ENCODE measurements at places on chromosomes 11 and 22.

DNA sequence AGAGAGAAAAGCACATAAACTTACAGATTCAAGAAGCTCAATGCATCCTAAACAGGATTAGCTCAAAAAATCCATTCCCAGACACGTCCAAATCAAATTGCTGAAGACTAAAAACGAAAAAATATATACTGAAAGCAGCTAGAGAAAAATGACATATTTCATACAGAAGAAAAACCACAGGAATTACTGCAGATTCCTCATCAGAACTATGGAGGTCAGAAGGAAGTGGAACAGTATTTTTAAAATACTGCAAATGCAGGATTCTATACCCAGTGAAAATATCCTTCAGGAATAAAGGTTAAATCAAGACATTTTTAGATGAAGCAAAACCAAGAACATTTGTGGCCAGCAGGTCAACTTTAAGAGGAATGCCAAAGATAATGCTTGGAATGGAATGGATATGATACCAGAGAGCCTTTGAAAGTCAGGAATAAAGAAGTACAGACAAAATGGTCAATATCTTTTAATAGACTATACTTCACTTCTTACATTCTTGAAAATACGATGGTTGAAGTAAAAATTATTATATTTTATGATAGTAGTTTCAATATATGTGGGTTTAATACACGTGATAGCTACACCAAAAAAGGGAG, 352.9 kb downstream of the CTTN start:
- no peak for DNase-seq

GRCh38 chr11:118524757-118525470, 2.4 kb upstream of the TTC36 start:
- DNase-seq, result no peak

- no peak for DNase-seq
Observed at GRCh38 chr11:83235825-83236224, 42.3 kb downstream of the ANKRD42 start.

DNA sequence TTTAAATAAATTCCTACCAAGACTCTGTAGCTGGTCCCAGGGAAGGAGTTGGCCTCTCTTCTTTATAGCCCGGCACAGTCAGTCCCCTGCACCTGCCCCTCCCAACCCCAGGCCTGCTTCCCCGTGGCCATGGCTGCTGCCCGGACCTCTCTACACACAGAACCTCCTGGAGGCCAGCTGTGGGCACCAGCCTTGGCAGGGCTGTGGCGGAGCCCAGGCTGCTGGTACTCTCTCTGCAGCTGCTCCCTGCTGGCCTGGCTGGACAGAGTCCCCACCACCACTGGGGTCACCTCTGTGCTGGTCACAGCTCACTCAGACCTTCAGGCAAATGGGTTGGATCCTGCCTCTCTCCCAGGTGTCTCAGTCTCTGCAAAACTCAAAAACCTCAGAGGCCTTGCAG, 69.3 kb downstream of the LRP5 start:
- DNase-seq, result no peak

DNA sequence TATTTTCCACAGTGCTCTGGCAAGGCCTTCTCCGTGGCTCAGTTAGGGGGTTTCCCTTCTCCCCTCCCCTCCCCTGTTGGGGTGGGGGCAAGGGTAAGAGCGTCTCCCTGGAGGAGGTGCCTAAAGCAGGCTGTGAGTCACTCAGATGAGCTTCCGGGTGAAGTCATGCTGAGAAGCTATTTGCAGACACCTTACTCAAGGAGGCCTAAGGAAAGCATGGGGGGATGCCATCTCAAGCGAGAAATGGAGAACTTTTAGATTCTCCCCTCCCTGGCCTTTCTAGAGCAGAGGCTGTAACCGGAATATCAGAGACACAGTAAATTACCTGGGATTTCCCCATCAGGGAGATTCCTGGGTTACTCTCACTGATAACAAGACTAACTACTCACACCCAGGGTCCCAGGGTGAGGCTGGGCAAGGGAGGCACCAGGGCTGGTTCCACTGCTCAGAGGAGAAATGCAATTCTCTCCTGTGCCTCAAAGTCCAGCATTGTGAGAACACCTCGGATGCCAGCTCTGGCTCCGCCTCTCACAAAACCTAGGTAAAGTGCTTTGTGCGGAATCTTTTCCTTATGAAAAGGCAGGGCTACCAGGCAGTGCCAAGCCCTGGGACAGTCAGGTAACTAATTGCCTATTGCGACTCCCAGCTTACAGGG, 123.6 kb downstream of the ABTB2 start:
- peak; percentile 59 for DNase-seq

DNA sequence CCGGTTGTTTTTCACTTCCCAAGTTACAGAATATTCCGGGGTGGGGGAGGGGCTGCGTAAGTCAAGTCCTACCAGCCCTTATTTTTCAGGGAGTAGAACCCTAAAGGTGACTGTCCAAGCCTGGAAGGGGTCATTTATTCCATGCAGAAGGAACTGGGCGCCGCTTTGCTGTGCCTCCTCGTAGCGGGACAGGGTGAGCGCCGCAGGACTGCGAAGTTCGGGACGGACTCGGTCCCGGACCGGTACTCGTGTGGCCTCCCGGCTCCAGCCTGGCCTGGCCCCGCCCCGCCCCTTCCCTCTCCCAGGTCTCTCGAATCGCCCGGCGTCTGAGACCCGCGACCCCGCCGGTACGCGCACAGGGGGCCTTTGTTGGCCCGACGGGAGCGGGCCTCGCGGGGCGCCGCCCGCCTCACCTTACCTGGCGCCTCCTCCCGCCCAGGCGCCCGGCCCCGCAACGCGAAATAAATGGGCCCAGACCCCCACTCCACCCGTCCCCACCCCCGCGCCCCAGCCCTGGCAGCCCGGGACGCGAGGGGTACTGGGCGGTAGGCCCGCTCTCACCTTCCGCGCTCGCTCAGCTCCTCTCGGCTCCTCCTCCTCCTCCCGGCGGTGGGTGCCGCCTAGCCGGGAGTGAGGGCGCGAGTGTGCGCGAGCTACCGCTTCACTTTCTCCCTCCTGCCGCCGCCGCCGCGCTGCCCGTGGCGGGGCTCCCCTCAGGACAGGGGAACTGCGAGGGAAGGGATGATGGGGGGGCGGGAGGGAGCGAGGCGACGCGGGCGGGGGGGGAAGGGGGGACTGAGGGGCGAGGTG, 698 bp downstream of the PAK1 start:
- DNase-seq, result peak; percentile 31

GRCh38 chr22:37545703-37546436, 14.4 kb upstream of the CDC42EP1 start:
- DNase-seq, result no peak

GRCh38 chr11:23556163-23556750, 696.0 kb upstream of the CCDC179 start:
- DNase-seq, result no peak

- no peak for DNase-seq
Observed at GRCh38 chr11:90100431-90100830, 14.7 kb downstream of the UBTFL1 start.

- DNase-seq, result peak; percentile 20
Observed at GRCh38 chr11:74453373-74453975, 13.9 kb downstream of the KCNE3 start.

DNA sequence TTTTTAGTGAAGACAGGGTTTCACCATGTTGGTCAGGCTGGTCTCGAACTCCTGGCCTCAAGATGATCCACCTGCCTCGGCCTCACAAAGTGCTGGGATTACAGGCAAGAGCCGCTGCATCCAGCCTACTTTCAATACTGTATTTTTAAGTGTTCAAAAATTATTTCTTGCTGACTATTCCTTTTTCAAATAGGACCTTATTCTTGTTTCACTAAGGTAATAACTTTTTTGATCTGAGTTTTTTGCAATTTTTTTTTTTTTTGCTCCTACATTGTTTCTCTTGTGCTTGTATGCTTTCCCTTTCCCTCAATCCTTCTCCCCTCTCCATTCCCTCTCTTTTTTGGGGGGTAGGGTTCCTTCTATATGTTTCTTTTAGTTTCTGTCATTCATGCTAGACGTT, 73.1 kb downstream of the FAM168A start:
- no peak for DNase-seq

GRCh38 chr11:1825039-1825740, 9.6 kb upstream of the SYT8 start:
- DNase-seq, result no peak

DNA sequence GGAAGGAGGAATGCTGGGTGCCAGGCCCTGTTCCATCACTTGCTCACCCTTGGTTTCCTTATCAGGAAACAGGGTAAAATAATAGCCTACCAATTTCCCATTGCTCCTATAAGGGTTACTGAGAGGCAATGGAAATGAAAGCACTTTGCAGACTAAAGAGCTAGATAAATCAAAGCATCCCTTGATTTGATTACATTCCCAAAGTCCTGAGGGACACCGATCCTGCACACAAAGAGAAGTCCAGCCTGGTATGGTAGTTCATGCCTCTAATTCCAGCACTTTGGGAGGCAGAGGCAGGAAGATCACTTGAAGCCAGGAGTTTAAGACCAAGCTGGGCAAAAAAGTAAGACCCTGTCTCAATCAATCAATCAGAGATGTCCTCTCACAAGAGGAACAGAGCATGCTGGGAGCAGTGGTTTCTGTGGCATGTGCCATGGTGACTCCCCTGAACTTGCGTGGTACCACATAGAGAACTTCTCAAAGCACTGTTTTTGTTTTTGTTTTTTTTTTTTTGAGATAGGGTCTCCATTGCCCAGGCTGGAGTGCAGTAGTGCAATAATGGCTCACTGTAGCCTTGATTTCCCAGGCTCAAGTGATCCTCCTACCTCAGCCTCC, 10.7 kb downstream of the TBC1D10A start:
- no peak for DNase-seq

Data from stimulated activated CD4-positive, alpha-beta T cell treated with anti-CD3 and anti-CD28 coated beads, Interleukin-15, amount 100 ng/mL, for 1 hour (primary cell).